Cortex of kidney (tissue), 1 donor: ENCODE measurements at places on chromosomes 2 and 18.

- no peak for DNase-seq
Observed at GRCh38 chr18:48338915-48339314, 70.3 kb downstream of the ZBTB7C start.

DNA sequence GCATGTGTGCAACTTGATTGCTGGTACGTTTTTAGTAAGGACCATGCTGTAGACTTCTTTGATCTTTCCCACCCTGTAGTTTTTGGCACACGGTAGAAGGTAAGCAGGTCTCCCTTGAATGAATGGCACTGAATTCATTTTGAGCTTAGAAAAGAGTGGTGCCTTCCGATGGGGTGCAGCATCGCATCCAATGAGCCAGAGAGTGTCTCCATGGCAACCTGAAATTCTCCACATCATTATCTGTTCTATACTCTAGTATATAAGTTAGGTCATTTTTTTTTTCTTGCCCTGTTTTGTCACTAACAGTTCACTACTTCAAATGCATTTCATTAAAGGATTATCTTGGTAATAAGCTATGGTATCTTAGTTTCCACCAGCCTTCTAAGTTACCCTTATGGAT is 81.2 kb upstream of the REV1 start:
- DNase-seq, result no peak

DNA sequence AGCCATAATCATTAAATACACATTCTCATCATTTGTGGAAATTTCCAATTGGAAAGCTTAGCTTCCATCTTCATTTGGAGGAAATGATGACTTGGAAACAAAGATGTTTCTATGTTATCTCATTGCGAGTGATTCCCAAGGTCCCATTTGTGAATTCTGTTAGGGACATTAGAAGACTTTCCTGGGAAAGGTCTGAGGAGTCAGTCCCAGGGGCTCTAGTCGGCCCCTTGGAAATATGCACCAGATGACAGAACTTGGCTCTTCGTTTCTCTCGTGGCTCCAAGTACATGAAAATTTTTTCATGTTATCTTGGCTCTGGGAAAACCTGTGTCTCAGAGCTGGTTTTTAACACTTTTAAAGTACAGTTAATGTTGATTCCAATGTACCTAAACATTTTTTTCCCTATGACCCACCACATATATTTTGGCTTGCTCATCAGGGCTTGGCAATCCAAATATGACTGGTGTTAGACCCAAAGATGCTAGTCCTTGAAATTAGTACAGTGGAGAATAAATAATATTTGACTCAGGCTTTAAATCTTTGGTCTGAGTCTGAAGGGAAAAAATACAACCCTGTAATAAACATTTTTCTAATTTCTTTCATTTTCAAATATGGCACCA is 15.4 kb upstream of the CAVIN2 start:
- no peak for DNase-seq

DNA sequence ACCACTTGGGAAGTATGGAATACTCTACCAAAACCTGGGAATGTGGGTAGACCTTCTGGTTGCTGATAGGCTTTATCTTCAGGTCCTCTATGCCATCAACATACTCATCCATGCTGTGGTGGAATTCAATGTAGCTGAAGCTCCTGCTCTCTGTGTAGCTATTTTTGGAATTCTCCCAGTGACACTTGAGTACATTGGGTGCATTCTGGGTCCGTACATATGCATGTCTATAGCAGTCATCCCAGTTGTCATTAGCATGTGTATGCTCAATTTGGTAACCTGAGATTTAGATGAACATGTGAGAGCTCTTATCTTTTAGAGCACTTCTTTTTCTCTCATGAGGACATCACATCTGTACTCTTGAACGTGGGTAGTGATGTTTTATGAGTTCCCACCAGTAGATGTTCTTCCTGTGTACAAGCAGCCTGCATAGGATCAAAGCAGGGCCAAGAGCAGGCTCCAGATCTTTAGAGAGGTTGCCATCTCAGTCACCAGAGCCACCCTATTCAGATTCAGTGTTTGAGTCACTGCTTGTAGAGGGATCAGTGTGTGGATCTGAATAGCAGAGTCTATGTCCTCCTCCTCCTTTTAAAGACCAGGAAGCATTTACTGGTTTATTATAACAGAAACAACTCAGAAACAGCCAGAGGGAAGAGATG is 65.9 kb downstream of the MGAT5 start:
- DNase-seq, result no peak

DNA sequence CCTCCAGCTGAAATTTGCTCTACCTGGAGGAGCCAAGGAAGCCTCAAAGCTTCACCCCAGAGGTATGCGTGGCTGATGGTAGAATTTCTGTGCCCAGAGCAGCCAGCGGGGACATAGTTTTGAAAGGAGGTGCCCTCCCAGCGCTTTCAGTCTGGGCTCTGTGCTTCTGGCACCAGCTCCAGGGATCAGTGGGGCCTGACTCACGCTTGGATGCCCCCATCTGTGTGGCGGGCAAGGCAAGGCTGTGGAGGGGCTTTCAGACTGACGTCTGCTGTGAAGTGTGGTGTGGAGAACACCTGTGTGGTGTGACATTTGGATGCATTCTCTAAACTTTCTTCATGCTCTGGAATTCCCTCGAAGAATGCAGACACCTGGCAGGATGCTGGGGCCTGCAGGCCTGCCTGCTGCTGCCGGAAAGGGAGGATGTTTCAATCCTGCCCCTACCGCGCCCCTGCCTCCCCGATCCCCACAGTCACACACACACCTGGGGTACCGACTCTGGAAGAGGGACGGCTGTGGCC is 84.1 kb downstream of the CTIF start:
- no peak for DNase-seq

DNA sequence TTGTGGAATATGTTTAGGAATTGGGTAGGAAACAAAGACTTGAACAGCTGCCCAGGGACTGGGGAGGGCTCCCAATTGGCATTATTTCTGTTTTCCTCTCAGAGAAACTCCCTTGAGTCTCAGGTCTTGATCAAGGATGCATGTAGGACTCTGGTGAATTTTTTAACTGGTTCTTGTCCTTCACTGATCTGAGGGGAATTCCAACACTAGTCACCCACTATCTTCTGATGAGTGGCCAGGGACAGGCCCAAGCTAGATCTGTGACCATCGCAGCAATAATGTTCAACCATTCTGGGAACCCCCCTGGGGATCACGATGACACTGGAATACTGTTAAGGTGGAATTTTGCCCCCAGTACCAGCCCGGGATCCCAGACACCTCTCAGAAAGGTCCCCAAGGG is 132.0 kb downstream of the SH3BP4 start:
- DNase-seq, result no peak

DNA sequence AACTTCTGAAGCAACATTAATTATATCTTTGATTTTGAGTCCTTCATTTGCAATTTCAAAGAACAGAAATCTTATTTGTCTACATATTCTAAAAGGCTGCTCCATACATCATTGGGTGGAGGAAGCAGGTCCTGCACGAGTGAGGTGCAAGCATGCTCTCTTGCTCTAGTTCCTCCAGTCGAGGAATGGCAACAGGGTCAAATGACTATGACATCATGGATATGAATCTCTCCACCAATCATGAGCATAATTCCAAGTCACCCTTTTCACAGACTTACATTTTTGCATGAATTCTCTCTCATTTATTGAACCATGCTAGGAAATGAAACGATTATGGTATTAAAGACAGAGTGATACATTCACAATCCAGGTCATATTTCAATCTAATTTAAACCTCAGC is 608.8 kb upstream of the SOX11 start:
- DNase-seq, result no peak

- DNase-seq, result no peak
Observed at GRCh38 chr2:167697948-167698347, 549.4 kb downstream of the STK39 start.

- DNase-seq, result no peak
Observed at GRCh38 chr2:179938026-179938425, 69.1 kb downstream of the CWC22 start.

DNA sequence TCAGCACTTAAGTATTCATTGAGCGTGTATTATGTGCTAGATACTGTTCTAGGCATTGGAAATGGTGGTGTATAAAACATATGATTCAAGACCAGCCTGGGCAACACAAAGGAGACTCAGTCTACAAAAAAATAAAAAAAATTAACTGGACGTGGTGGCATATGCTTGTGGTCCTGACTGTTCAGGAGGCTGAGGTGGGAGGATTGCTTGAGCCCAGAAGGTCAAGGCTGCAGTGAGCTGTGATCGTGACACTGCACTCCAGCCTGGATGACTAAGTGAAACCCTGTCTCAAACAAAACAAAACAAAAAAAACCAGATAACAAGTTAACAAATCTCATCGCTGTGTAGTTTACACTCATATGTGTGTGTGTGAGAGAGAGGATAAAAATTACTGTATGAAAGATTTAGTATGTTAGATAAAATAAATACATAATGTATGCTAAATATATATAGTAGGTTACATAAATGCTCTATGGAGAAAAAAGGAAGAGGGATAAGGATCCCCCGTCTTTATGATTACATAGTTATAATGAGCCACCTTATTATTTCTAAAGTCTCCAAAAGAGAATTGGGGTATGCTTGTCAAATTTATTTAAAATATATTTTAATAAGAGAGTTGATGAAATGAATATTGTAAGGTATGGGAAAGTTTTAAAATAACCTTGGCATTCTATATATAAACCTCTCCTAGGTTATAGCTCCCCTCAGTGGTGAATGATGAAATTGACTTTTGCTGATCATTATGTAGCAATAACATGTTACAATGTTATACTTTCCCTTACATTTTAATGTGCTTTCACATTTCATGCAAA is 69.2 kb downstream of the EHBP1 start:
- no peak for DNase-seq

- no peak for DNase-seq
Observed at GRCh38 chr2:222776792-222777191, 84.0 kb upstream of the ACSL3 start.

- DNase-seq, result no peak
Observed at GRCh38 chr2:61647044-61647443, 108.9 kb upstream of the XPO1 start.

DNA sequence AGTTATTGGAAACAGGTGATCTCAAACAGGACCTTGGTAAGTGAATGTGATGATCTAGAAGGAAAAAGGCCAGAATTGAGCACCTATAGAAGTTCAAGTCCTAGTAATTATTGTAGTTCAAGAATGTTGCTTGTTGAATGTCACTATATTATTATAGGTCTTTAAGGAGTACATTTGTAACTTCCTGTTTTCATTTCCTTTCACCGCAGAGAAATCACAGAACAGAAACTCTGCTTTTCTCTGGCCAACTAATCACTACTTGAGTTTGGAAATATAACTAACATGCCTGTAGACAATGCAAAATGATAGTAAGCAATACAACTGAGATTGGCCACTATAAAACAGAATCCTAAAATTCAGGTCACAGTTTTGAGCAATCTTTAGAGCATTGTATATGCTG is 61.8 kb upstream of the EFEMP1 start:
- no peak for DNase-seq

DNA sequence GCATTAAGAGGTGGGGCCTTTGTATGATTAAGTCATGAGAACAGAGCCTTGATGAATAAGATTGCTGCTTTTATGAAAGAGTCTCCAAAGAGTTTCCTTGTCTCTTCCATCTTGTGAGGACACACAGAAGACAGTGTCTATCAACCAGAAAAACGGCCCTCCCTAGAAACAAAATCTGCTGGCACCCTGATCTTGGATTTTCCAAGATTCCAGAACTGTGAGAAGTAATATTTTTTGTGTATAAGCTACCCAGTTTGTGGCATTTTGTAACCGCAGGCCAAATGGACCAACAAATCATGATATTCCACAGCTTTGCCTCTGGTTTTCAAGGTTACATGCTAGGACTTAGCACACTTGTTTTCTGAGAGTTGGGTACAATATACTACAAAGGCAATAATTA is 687.8 kb downstream of the TDRD15 start:
- no peak for DNase-seq

DNA sequence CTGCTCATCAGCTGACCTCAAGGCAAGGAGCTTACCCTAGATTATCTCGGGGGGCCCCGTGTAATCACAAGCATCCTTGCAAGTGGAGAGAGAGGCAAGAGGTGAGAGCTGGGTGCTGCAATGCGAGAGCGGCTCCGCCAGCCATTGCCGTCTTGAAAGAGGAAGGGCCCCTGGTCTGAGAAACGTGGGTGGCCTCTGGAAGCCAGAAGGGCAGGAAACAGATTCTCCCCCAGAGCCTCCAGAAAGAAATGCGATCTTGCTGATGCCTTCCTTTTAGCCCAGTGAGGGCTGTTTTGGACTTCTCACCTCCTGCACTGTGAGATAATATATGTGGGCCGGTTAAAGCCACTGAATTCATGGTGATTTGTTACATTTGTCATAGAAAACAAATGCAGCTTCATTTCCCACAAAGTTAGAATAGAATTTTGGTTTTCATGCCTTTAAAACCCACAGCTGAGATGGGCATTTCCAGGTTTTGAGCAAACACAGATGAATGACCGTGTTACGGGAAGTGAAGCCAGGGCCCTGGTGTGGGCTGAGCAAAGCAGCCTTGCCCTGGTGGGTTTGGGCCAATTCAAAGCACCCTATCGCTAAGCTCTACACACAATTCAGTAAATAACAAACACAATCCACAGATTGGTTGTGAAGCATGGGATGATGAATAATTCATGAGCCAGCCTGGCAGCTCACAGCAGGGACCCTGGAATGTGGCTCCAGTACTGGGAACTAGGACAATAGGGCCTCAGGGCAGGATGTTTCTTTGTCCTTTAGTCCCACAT is 319.9 kb upstream of the HS6ST1 start:
- DNase-seq, result no peak

DNA sequence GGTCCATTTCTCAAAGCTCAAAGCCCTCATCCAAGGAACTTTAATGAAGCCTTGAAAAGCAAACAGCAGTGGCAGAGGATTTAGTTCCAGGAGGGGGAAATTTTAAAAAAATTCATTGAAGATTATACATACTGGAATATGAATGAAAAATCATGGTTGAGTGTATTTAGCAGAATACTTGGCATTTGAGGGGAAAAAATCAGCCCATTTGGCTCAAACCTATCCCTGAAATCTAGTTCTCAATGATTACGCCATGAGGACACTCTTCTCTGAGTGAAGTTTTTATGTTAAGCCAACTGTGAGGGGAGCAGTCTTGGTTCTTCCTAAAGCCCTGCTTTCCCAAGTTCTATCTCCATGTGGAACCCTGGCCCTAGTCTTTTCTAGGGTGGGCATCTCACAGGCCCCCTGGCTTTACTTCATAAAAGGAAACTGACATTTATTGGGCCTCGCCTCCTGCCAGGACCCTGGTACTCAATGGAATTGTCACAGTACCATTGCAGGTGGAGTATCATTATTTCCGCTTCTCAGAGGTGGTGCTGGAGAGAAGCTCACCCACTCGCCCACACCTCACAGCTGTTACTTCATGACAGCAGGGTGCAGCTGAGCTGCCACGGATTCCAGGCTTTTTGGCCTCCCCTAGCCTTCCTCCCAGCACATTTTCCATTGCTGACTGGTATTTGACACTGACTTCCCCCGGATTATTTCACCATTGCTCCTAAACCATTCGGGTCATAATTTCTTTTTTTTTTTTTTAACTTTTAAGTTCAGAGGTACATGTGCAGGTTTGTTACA is 56.8 kb downstream of the NXPH2 start:
- DNase-seq, result no peak

GRCh38 chr18:57959278-57959677 is 84.7 kb upstream of the NEDD4L start:
- DNase-seq, result no peak
